ENCODE measurements at places on chromosomes 13 and 19.

GRCh38 chr19:51513968-51514367 is 12.4 kb upstream of the SIGLEC12 start:
- no peak for DNase-seq

- DNase-seq = peak; percentile 47
These were observed at the start of gene MYBPC2 for GRCh38 chr19:50432221-50433028. Gene MYBPC2 (plus strand): TSS chr19:50432892. CDS start chr19:50432954, 62 bp downstream.

- no peak for DNase-seq
These were observed 8.7 kb downstream of the RPS28 start for GRCh38 chr19:8329996-8330395.

DNA sequence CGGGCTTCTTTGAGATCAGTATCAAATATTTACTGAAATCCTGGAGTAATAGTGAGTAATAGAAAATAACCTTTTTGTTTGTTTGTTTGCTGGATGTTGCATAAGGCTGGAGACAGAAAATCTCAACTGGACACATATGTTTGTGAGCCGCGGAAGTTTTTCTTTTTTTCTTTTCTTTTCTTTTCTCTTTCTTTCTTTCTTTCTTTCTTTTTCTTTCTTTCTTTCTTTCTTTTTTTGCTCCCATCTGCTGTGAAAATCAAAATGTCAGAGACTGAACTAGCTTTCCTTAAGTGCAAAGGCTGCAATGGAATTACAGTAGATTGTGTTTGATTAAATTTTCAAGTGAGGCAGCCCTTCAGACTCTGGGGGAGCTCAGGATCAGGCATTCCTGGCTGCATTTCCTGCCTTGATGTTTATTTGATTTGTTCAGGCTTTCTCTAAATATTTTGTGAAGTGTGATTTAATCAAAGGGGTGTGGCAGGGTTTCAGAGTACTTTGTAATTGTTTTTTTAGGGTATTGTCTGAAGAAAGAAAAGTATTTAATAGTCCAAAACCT is 319 bp downstream of the FRY start:
- no peak for DNase-seq

- DNase-seq = no peak
These were observed 131.5 kb downstream of the DLEU7 start for GRCh38 chr13:50711996-50712395.

GRCh38 chr19:11422163-11423065 is 3.3 kb upstream of the RGL3 start:
- DNase-seq = peak; percentile 85

GRCh38 chr13:108278466-108278865 is 8.9 kb downstream of the TNFSF13B start:
- DNase-seq = no peak

DNA sequence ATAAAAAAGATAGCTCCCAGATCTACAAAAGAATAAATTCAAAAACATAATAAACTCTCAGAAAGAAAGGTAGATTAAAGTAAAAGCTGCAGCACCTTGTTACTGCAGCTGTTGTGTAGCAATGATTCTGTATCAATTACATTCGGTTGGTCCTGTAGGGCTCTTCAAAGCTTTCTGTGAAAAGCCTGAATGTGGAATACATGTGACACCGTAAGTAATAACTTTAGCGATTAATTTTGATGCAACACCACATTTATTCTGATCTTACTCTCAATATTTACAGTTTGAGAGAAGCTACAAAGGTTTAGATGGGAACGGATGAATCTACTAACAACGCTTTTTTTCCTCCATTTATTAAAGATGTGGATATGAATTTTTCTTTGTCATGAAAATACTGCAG is 279.2 kb downstream of the DACH1 start:
- DNase-seq = no peak

DNA sequence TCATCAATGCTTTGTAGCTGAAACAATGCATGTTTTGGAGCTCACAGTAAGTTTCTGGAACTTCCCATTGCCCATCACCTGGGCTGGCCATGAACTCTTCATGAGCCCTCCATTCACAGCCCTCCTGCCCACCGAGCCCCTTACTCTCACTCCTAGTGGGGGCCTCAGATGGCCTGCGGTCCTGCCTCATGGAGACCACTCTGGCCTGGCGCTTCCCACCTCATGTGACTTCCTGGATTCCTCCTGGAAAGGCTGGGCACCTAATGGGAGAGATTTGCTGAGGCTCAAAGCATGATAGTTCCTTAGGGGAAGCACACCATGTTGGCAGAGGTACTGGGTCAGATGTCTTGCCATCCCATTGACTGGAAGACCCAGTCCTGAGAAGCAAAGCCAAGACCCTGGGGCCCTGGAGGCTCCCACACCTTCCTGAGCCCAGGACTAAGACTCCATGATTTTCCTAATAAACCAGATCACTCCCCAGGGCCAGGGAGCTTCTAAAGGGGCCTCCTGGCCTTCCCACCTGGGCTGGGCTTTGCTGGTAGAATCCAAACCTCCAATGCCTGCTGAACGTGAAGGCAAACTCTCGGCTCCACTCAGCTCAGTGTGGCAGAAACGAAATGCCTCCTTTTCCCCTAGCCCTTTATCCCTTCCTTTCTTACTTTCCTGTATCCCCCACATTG is 49.4 kb upstream of the ZNF536 start:
- no peak for DNase-seq

- DNase-seq = no peak
These were observed 799 bp upstream of the C1QTNF9B start for GRCh38 chr13:23898101-23898500.

DNA sequence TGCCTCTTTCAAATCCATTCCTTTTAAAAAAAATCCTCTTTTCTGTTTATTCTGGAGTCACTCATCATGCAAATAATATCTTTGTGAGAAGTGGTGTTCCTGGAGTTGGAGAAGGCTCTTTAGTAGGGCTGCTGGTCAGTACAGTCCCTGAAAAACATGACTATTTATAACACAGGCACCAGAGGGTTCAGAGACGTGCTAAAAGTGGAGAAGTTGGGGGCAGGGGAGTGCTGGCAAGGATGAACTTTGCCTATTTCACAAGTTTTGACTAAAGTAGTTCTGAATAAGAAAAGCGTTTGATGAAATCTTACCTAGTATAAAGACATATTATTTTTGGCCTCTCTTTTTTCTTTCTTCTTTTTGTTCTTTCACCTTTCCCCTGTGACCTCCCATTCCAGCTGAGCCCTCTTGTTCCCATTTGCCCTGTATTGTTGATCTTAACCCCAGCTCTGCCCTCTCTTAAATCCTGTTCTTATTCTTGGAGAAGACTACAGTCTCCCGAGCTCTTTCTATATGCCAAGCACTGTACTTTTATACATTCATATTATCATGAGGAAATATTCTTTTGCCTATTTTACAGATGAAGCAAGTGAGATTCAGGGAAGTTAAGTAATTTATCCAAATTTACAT is 129.1 kb downstream of the TM9SF2 start:
- DNase-seq = no peak

- peak; percentile 28 for DNase-seq
These were observed 2.5 kb upstream of the BCAT2 start for GRCh38 chr19:48813123-48813913.

DNA sequence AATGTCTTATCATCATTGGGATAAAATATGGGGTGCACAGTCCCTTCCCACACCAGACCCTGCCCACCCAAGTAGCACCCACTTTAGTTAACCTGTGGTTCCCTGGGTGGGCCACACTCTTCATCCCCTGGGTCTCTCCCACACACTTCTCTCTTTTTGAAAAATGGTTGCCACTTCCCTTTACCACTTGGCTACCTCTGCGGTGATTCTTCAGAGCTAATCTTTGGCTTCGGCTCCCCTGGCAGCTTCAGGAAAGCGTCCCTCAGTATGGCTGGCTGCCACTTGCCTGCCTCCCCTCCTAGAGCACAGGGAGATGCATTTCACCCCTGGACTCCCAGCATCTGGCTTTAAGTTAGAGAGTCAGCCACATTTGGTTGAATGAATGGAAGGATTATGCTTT is 18.2 kb downstream of the CCNA1 start:
- DNase-seq = no peak

- DNase-seq = no peak
These were observed 12.5 kb upstream of the TBC1D4 start for GRCh38 chr13:75494491-75494890.

DNA sequence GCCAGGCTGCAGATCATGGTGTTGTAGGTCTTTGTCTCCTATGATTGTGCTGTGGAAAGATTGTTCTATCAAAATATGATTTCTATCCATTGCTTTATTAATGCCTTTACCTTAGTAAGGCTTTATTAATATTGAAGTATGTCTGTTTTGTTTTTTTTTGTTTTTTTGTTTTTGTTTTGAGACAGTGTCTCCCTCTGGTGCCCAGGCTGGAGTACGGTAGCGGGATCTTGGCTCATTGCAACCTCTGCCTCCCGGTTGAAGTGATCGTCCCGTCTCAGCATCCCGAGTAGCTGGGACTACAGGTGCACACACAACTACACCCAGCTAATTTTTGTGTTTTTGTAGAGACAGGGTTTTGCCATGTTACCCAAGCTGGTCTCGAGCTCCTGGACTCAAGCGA is 7.7 kb downstream of the IRGC start:
- no peak for DNase-seq

GRCh38 chr19:15398501-15399233 is 19.1 kb upstream of the AKAP8 start:
- no peak for DNase-seq

DNA sequence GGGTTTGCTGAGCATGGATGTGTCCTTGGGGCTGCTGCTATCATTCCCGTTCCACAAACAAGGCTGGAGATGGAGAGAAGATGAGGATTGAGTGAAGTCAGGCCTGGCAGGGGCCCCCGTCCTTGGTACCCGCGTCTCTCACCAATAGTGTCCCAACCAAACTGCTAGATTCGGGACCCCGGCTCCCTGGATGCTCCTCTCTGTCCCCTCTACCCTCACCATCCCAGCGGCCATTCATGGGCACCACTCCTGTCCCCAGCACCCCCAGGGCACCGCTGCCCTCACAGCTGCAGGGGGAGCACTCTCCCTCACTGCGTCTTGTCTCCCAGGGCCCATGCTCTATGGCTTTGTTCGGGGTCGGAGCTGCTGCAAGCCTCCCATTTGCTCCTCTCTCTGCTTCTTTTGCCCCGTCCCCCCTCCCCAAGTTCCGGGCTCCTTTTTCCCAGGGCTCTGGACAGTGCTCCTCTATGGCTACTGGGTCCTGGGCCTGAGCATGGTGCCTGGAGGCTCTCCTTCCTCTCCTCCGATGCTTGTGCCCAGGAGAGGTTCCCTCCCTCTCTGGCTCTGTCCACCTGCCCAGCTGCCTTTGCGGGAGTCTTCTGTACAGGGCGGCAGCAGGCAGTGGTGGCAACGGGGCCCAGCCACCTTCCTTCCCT is 219.5 kb downstream of the TEX29 start:
- no peak for DNase-seq

DNA sequence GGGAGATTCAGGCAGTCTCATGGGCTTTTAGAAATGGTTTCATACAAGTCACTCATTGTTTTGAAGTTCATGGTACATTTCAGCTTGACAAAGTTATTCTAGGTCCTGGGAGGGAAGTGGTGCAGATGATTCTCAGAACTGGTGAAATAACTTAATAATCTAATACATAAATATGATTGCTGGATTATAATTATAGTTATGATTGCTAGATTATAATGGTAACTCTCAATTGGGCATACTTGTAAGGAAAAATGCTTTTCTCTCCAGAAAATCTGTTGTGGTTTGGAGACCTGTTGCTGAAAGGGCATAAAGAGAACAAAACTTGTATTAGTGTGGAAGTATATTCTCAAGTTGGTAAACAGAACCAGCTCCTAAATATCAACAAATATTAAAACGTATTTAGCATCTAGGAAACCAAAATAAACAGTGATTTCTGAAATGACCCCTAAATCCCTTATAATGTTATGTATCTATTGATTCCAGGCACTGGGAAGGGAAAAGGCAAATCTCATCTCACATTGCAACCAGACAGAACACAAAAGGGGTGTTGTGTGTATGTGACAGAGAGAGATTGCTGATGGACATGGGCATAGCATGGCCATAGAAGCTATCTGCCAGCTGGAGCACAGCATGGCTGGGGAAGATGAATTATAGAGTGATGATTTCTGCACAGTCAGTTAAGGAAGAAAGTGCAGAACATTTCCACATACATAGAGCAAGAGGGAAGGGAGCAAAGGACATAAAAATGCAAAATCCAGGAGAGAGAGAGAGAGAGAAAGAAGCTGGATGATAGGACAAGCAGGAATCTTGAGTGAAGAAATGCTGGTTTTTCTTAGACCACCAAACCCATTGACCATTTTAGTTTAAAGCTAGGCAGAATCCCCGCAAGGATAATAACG is 87.1 kb upstream of the FRY start:
- peak; percentile 29 for DNase-seq

DNA sequence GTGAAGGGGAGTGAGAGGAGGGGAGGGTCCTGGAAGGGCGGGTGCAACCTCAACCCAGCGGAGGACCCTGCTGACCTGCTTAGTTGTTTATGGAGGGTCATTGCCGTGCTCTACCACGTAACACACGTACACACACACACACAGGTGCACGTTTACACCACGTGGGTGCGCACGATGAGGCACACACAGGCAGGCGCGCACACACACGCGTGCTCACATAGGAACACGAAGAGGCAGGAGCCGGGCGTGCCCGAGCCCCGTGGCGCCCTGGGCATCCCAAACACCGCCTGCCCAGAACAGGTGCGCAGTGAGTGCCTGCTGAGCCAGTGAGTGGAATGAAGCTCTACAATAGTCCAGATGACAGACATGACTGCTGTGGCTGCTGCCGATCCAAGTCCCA is 11.2 kb upstream of the MADCAM1 start:
- DNase-seq = peak; percentile 36

DNA sequence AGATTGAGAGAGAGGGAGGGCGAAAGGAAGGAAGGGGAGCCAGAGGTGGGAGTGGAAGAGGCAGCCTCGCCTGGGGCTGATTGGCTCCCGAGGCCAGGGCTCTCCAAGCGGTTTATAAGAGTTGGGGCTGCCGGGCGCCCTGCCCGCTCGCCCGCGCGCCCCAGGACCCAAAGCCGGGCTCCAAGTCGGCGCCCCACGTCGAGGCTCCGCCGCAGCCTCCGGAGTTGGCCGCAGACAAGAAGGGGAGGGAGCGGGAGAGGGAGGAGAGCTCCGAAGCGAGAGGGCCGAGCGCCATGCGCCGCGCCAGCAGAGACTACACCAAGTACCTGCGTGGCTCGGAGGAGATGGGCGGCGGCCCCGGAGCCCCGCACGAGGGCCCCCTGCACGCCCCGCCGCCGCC is at the start of gene TNFSF11:
TNFSF11 (plus strand) TSS at position 142 of the 400 bp plus-strand sequence; CDS start at position 294, 152 bp downstream.
- DNase-seq = peak; percentile 33

GRCh38 chr19:8391198-8392016 is 1.2 kb downstream of the RAB11B start:
- no peak for DNase-seq

Data from DMS53 (cell line).